ENCODE measurements at places on chromosomes 12 and 14. TPM values are rescaled to one million over a fixed set of nuclear protein-coding genes. Genes with fewer than 3 reads are reported as not detected.

Gene TEP1
- 17.4 TPM for total RNA-seq

Gene GPR84
- total RNA-seq = 0.26 TPM

Gene EML1
- total RNA-seq = 77.1 TPM

Gene CLEC7A
- 4.5 TPM for total RNA-seq

Gene SYT1
- 13.8 TPM for total RNA-seq

Gene SARNP
- total RNA-seq = 86.2 TPM

Gene CCDC184
- total RNA-seq = 0.85 TPM

Gene KLHDC1
- 21.6 TPM for total RNA-seq

Gene STYK1
- 5.0 TPM for total RNA-seq

Gene PRKAB1
- total RNA-seq = 15.6 TPM

Gene PLEKHH1
- total RNA-seq = 5.1 TPM

Gene NRXN3
- total RNA-seq = 3.9 TPM

Gene SMCO3
- total RNA-seq = 5.0 TPM

Gene LRRC9
- total RNA-seq = 0.21 TPM

Gene ACVRL1
- 47.9 TPM for total RNA-seq

Gene CFAP73
- not detected for total RNA-seq

Gene TCTN2
- total RNA-seq = 11.8 TPM

Gene CLEC4A
- 2.1 TPM for total RNA-seq

Gene RECQL
- total RNA-seq = 77.3 TPM

Gene ALX1
- total RNA-seq = 1.1 TPM

Gene KRT73
- total RNA-seq = 0.11 TPM

Data from urinary bladder (tissue), 4 donors.